GM23248 (cell line): ENCODE measurements at places on chromosomes 1 and 21. TPM values are rescaled to one million over a fixed set of nuclear protein-coding genes. Genes with fewer than 3 reads are reported as not detected.

PFKFB2 gene
- total RNA-seq, result 3.7 and 4.2 TPM in 2 replicates

CTTNBP2NL gene
- total RNA-seq, result 19.2 and 24.3 TPM in 2 replicates

LAMC1 gene
- 686 and 727 TPM in 2 replicates for total RNA-seq

LMOD1 gene
- 7.8 and 8.9 TPM in 2 replicates for total RNA-seq

PLEKHG5 gene
- 7.0 and 7.6 TPM in 2 replicates for total RNA-seq

RIPK4 gene
- 0.54 and 1.0 TPM in 2 replicates for total RNA-seq

GNAT2 gene
- not detected in 2 replicates for total RNA-seq

ZNF684 gene
- 6.2 and 9.1 TPM in 2 replicates for total RNA-seq

GREM2 gene
- 39.8 and 47.8 TPM in 2 replicates for total RNA-seq

MYBPH gene
- 0.11 and 1.4 TPM in 2 replicates for total RNA-seq

RNU1-4 gene
- total RNA-seq, result under 0.01 TPM in 1 of 2 replicates, not detected in the other

UBE2U gene
- total RNA-seq, result not detected in 2 replicates

SUCO gene
- 21.1 and 24.3 TPM in 2 replicates for total RNA-seq

SH3BGR gene
- 0.76 and 4.4 TPM in 2 replicates for total RNA-seq

TSPAN2 gene
- total RNA-seq, result 2.7 and 9.0 TPM in 2 replicates

PIK3C2B gene
- 0.63 and 0.76 TPM in 2 replicates for total RNA-seq

WDR64 gene
- total RNA-seq, result not detected in 2 replicates

DPT gene
- total RNA-seq, result 11.8 and 14.9 TPM in 2 replicates

NFYC gene
- 23.7 and 24.5 TPM in 2 replicates for total RNA-seq

PEX10 gene
- 51.3 and 59.1 TPM in 2 replicates for total RNA-seq

MIXL1 gene
- not detected in 2 replicates for total RNA-seq

COL8A2 gene
- total RNA-seq, result 30.5 and 33.1 TPM in 2 replicates

MCOLN2 gene
- total RNA-seq, result 1.0 TPM in 1 of 2 replicates, not detected in the other

SPRR5 gene
- total RNA-seq, result not detected in 2 replicates
